OCI-LY7 (cell line): ENCODE measurements at places on chromosomes 6 and 20. TPM values are rescaled to one million over a fixed set of nuclear protein-coding genes. Genes with fewer than 3 reads are reported as not detected.
A peak's percentile ranks its signal among the peaks of the same experiment; 100 is the strongest.

The PPIL1 gene
- total RNA-seq, result 35.6 and 40.0 TPM in 2 replicates

The SMPDL3A gene
- total RNA-seq, result not detected in 2 replicates

The ADTRP gene
- total RNA-seq, result not detected in 2 replicates

- DNase-seq, result no peak
These were observed 302.1 kb upstream of the RUNX2 start for GRCh38 chr6:45026003-45026516.

GRCh38 chr6:166648846-166649245 is 21.8 kb upstream of the RPS6KA2 start:
- no peak for DNase-seq

GRCh38 chr6:63799813-63800212 is 164.2 kb downstream of the PHF3 start:
- no peak for DNase-seq

DNA sequence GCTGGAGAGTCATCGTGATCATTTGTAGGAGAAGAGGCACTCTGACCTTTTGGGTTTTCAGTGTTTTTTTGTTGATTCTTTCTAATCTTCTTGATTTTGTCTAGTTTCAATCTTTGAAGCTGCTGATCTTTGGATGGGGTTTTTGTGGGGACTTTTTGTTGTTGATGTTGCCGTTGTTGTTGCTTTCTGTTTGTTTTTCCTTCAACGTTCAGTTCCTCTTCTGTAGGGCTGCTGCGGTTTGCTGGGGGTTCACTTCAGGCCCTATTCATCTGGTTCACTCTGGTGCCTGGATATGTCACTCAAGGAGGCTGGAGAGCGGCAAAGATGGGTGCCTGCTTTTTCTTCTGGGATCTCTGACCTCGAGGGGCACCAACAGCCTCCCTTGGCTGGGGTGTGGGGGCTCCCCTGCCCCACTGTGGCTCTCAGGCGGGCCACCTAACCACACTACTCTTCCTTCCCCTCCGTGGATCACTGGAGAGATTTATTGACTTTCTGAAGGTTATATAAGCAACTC is 21.5 kb upstream of the TMEM244 start:
- DNase-seq, result no peak

GRCh38 chr6:35370785-35371493 is 28.6 kb downstream of the PPARD start:
- peak; percentile 50 for DNase-seq

- no peak for DNase-seq
These were observed 22.5 kb downstream of the EYA2 start for GRCh38 chr20:46917155-46917554.

The C2 gene
- total RNA-seq, result 4.4 and 8.7 TPM in 2 replicates

DNA sequence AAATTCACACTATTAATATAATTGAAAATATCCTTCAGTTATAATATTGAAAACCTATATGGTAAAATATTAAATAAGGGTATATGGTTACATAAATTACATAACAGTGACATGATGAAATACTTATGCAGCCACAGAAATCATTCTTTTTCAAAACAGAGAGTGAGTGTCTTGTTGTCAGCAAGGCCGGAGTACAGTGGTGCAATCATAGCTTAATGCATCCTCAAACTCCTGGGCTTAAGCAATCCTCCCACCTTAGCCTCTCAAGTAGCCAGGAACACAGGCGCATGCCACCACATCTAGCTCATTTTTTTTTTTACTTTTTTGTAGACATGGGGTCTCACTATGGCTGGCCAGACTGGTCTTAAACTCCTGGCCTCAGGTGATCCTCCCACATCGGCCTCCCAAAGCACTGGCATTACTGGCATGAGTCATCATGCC is 40.4 kb downstream of the FAM8A1 start:
- no peak for DNase-seq

DNA sequence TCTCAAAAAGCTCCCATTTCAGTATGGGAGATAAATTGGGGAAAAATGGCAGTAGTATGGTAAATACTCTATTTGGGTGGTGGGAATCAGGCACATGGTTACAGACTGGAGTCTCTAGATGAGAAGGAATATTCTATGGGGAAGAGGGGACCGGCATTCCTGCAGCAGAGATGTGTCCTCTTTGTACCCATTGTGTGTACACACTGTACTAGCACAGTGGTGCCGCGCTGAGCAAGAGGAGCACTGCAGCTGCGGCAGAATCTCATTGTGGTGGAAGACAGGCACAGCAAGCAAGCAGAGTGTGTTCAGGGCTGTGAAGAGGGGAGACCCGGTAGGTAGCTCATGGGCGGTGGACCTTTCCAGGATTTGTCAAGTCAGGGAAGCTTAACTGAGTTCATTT is 13.0 kb downstream of the AFDN start:
- DNase-seq, result no peak

- no peak for DNase-seq
These were observed 177.2 kb upstream of the ASCC3 start for GRCh38 chr6:101058296-101058695.

The BPIFB2 gene
- not detected in 2 replicates for total RNA-seq
